Esophagus muscularis mucosa (tissue), 4 donors: ENCODE measurements at places on chromosomes 1 and 21.

DNA sequence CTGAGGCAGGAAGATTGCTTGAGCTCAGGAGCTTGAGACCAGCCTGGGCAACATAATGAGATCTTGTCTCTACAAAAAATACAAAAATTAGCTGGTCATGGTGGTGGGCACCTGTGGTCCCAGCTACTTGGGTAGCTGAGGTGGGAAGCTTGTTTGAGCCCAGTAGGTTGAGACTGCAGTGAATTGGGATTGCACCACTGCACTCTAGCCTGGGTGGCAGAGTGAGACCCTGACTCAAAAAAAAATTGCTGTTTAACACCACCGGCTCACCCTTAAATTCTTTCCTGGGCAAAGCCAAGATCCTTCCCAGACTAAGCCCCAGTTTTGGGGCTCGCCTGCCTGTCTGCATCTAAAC lies 6.6 kb upstream of the NSUN4 start:
- no peak for DNase-seq

DNA sequence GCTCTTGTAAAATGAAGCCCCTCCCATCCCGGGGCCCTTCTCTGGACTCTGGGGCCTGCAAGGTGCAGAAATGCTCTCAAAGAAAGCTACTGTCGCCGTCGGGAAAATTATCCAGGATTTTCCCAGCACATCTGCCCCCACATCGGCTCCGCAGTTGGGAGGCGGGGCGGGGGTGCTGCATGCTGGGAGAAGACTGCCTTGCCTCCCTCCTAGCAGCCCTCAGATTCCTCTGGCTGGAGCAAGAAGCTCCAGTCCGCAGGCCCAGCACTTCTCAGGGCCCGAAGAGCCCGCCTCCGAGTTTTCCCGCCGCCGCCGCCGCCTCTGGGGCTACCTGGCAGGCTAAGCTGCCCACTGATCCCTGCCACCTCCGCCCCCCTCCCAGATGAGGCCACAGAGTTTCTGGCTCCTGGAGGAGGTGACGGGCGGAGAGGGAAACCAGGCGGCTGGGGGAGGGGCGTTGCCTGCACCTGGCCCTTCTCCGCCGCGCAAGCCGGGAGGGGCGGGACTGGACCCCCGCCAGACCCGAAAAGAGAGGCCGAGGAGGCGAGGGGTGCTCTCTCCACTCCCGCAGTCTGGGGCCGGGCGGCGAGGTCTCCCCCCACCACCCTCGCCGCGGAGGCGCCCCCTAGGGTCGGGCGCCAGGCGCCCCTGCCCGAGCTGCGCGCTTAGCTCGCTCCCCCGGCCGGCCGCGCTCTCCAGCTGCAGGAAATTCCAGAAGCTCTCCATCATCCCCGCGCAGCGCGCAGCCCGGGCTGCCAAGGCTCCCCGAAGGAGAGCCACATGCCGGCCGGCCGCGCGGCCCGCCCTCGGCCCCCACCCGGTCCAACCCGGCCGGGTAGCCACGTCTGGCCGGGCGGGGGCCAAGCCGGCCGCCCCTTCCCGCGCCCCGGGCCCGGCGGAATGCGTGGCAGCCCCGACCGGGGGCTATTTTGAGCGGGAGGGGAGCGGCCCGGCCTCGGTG lies 28.8 kb downstream of the AHDC1 start:
- no peak for DNase-seq

- no peak for DNase-seq
Observed at GRCh38 chr1:226788965-226789364, 49.9 kb upstream of the ITPKB start.

DNA sequence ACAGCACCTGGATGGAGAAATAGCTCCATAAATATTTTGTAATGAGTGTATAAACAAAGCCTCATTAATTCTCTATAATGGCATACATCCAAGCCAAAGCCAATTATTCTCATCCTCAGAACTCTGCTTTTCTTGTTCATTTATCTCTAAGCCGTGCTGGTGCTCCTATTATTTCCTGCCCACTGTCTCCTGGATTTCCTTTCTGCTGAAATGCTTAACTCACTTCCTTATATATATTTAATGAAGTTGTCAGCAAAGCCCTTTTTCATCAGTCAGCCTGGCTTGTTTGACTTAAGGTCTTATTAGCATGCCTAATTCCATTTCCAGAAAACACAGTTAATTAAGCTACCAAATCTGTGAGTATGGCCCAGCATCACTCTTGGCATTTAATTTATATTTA lies 93.4 kb downstream of the SLC25A24 start:
- no peak for DNase-seq

GRCh38 chr1:47742890-47743760 lies 254.1 kb downstream of the TRABD2B start:
- DNase-seq, result no peak

DNA sequence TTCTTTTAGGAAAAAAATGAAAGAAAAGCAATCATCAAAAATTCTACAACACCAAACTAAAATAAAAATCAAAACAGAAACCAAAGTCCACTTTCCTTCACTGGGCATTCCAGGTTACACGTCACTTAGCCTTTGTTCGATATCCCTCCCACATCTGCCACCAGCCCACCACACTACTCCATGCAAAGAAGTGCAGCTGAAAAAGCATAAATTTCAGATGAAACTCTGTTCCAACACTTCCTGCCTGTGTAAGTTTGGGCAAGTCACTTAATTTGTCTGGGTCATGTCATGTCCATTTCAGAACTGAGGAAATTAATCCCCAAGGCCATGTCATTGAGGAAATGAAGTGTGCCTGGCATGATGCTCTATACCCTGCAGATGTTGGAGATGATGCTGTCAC lies 354.3 kb upstream of the USP24 start:
- DNase-seq, result no peak

DNA sequence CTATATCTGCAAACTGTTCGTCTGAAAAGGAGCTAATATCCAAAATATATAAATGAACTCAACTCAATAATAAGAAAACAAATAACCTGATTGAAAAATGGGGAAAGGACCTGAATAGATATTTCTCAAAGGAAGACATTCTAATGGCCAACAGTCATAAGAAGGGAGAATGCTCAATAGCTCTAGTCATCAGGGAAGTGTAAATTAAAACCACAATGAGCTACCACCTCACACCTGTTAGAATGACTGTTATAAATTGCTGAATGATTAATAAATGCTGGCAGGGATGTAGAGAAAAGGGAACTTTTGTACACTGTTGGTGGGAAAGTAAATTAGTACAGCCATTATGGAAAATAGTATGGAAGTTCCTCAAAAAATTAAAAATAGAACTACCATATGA lies 21.2 kb upstream of the C1orf115 start:
- DNase-seq, result no peak

DNA sequence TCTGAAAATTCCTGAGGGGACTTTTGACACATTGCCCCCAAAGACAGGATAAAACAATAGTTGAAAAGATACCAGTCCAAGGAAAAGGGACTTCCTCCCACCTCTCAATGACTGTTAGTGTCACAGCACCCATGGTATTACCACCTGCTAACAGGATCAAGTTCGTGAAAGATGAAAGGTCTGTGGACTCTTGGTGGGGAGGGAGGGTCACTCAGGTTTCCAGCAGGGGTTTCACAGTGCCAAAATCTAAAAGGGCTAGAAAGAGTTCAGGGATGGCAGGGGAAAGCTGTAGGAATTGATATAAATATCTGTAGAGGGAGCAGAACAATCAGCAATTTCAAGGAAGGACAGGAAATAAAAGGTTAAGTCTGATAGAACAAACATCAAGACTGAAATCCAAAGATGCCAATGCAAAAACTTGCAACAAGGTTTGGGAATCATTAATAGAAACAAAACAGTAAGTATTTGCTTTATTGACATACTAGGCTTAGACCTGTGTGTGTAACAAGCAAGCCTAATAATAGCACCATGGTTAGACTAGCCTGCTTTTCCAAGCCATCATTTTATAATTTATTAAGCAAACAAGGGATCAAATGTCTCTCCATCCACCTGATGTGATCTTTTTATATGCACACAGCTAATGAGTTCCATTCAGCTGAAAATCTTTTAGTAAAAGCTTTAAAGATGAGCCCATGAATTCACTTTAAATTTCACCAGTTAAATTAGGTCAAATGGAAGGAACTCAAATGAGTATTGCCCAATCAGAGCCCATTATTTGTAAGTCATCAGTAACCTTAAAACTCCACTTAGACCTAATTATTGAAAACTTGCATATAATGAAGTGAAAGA lies 3.7 kb downstream of the MCL1 start:
- DNase-seq, result no peak

GRCh38 chr1:53460211-53460634 lies 1.0 kb downstream of the DMRTB1 start:
- DNase-seq, result no peak

GRCh38 chr1:3537359-3537758 lies 73.9 kb downstream of the MEGF6 start:
- no peak for DNase-seq

- DNase-seq, result no peak
Observed at GRCh38 chr1:47469390-47469759, 31.5 kb downstream of the FOXD2 start.

GRCh38 chr1:36768486-36769178 lies 265.7 kb downstream of the GRIK3 start:
- DNase-seq, result no peak

- no peak for DNase-seq
Observed at GRCh38 chr1:107523061-107523460, 382.2 kb downstream of the NTNG1 start.

- no peak for DNase-seq
Observed at GRCh38 chr1:11924334-11925195, 1.7 kb downstream of the KIAA2013 start.

DNA sequence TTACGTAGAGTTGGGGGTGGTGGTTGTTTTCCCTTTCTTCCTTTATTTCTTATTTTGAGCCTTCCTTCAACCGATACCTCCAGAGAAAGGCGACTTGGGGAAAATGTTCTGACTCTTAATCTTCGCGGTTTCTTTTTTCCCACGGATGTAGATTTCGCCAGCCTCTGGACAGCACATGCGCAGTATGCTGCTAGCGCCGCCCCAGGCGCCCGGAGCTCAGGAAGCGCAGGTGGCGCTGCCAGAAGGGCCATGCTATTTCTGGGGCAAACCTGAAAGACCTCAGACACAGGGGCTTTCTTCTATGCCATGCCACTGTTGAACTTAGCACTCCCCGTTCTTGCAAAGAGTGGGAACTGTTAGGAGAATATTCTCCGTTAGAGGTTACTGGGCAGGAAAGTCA lies 392.1 kb downstream of the KIF26B start:
- no peak for DNase-seq

- no peak for DNase-seq
Observed at GRCh38 chr1:1067860-1068516, 6.1 kb downstream of the RNF223 start.

DNA sequence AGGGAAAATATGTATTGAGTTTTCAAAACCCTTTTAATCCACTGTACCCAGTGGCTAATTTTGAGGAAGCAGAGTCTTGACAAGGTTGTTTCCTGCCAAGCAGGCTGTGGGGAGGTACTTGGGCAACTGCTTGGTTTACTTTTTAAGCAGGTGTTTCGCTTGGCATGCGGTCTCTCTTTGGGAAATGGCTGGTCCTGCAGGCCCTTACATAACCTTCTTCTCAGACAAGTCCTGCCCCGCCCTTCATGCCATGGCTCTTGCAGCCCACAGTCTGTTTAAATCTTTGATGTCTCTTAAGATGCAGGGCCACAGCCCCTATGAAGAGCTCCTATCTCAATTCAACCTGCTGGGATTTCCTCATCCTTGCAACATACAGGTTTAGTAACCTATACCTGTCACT lies 36.0 kb upstream of the ABCD3 start:
- peak; percentile 26 for DNase-seq

DNA sequence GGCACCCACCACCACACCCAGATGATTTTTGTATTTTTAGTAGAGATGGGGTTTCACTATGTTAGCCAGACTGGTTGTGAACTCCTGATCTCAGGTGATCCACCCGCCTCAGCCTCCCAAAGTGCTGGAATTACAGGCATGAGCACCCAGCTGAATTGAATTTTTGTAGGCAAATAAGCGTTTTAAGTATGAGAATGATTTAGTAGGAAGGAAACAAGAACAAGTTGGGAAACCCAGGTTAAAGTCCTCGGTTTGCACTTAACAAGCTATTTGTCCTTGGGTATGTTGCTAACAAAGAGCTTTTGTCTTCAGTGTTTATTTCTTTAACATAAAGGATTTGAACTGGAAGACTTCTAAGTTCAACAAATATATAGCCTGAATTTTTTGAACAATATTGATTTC lies 23.9 kb downstream of the BTF3L4 start:
- no peak for DNase-seq

- no peak for DNase-seq
Observed at GRCh38 chr1:175817445-175817844, 74.0 kb upstream of the TNR start.

DNA sequence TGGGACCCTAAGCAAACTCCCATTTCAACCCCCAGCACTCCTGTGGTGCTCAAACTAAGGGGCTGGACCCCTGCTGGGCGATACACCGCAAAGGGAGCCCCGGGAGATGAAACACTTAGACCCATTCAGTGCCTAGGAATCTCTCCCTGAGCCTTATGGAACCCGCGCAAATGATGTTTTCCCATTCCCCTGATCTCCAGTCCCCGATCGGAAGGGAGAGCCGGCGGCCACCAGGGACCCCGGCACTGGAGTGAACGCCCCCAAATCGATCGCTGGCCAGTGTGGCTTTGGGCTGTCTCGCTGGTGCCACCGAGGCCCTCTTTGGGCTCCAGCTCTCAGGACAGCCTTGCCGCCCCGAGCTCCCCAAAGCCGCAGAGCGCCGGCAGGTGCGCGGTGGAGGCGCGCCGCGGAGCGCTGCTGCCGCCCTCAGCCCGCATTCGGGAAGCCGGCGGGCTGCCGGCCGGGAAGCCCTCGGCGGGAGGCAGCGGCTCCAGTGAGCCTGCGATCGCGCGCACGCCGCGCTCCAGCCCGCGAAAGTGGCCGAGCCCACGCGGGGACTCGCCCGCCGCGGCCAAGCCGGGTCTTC lies 1.1 kb downstream of the PLXNA2 start:
- no peak for DNase-seq

- DNase-seq, result no peak
Observed at GRCh38 chr1:62207187-62207586, 12.5 kb downstream of the L1TD1 start.

GRCh38 chr1:234478152-234478480 lies 863 bp downstream of the TARBP1 start:
- no peak for DNase-seq

DNA sequence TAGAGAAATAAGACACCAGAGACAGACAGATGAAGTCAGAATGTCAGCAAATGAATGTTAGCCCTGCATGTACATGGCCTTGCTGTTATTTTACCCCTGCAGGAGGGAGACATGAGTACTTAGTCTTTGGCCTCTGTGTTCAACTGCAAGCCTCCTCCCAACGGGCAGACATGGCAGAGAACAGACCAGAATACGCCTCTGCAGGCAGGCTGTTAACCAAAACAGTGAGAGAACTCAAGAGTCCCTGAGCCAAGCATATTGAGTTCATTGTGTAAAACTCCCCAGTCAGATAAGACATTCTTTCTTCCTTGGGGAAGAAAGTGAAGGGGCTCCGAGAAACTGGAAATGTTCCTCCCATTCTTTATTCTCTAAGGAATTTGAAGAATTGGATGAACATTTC lies 150.9 kb downstream of the PHTF1 start:
- no peak for DNase-seq

- DNase-seq, result peak; percentile 50
Observed at GRCh38 chr1:153202006-153202405, 1.2 kb upstream of the LELP1 start.

- no peak for DNase-seq
Observed at GRCh38 chr1:226633541-226634165, 85.1 kb downstream of the STUM start.

GRCh38 chr21:38956856-38957571 lies 151.3 kb downstream of the ETS2 start:
- DNase-seq, result no peak
